GM12891 (cell line): ENCODE measurements at places on chromosomes 5 and 9.

DNA sequence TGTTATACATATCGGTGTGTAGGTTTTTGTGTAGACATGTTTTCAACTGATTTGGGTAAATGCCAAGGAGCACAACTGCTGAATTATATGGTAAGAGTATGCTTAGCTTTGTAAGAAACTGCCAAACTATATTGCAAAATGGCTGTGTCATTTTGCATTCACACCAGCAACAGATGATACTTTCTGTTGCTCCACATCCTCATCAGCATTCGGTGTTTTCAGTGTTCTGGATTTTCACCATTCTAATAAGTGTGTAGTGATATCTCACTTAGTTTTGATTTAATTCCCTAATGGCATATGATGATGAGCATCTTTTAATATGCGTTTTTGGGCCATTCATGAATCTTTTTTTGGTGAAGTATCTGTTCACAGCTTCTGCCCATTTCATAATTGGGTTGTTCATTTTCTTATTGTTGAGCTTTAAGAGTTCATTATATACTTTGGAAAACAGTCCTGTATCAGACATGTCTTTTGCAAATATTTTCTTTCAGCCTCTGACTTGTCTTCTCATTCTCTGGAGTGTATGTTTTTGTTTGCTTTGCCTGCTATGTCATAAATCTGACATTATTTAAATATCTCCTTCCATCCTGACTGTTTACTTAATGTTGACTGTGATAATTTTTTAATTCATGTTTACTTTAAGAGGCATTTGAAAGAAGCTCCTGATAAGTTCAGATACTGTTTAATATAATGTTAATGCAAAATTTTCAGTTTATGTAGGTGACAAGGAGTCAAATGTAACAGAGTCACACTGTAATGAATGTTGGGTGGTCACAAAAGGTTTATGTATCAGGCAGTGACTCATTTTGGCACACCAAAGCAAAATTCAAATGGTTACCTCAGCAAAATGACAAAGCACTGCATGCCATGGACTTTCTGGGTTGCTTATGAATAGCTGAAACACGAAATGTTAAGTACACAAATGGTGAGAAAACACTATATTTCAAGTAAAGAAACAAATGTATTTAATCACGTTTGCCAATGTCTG is 181.1 kb upstream of the DAB2 start:
- no peak for DNase-seq

GRCh38 chr5:176352116-176352878 is 9.3 kb downstream of the KIAA1191 start:
- DNase-seq, result no peak

GRCh38 chr5:178113141-178113787 is at the start of gene N4BP3:
Gene N4BP3, plus strand, starts transcription at chr5:178113532. Its CDS starts 6,052 bp downstream, at chr5:178119584.
- peak; percentile 94 for DNase-seq

- DNase-seq, result no peak
Measured at GRCh38 chr9:112605963-112606699, 111.8 kb downstream of the INIP start.

GRCh38 chr5:33398501-33398900 is 42.3 kb upstream of the TARS1 start:
- no peak for DNase-seq
